Right renal cortex interstitium (tissue), 3 donors: ENCODE measurements at places on chromosomes 1 and 21. TPM values are rescaled to one million over a fixed set of nuclear protein-coding genes. Genes with fewer than 3 reads are reported as not detected.

GRCh38 chr1:232590744-232591082 is 39.2 kb downstream of the SIPA1L2 start:
- DNase-seq = no peak

DNA sequence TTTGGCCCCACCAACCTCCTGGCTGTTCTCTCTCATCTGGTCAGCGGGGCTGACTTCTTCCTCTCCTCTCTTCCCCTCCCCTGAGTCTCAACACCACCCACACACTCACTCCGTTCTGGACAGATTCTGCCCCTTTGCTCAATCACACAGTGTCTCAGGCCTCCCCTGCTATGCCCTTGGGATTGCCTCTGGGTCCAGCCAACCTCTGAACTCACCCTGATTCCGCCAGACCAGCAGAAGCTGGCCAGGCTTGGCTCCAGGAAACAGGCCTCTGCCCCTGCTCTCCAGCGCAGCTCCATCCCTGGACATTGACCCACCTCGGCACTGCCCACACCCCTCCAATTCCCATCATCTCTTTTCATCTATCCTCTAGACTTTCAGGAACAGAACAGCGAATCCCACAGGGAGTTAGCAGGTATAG is 22.1 kb downstream of the AHDC1 start:
- DNase-seq = no peak

- no peak for DNase-seq
Measured at GRCh38 chr1:201825245-201825644, 3.7 kb upstream of the IPO9 start.

- DNase-seq = no peak
Measured at GRCh38 chr21:41966872-41967621, 13.2 kb upstream of the C2CD2 start.

Gene BNIPL
- 2.5 TPM for polyA plus RNA-seq

- no peak for DNase-seq
Measured at GRCh38 chr1:54826226-54826816, 25.2 kb upstream of the TTC22 start.

DNA sequence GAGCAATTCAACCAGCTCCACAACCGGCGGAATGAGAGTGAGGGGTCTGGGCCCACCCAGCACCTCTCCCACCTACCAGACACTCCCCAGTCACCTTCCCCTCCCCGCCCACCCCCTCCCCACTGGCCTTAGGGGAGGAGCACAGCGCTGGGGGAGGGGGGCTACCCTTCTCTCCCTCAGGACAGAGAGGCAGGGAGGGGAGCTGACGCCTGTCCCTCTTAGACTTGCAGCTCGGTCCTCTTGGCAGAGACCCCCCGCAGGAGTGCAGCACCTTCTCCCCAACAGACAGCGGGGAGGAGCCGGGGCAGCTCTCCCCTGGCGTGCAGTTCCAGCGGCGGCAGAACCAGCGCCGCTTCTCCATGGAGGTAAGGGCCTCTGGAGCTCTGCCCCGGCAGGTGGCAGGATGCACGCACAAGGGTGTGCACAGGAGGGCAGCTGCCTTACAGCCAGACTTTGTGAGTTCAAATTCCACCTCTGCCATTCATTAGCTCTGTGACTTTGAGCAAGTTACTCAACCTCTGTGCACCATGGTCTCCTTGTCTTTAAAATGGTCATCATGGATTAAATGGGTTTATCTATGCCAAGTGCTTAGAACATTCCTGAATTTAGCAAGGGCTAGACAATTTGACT is 18.9 kb downstream of the CDK18 start:
- no peak for DNase-seq

DNA sequence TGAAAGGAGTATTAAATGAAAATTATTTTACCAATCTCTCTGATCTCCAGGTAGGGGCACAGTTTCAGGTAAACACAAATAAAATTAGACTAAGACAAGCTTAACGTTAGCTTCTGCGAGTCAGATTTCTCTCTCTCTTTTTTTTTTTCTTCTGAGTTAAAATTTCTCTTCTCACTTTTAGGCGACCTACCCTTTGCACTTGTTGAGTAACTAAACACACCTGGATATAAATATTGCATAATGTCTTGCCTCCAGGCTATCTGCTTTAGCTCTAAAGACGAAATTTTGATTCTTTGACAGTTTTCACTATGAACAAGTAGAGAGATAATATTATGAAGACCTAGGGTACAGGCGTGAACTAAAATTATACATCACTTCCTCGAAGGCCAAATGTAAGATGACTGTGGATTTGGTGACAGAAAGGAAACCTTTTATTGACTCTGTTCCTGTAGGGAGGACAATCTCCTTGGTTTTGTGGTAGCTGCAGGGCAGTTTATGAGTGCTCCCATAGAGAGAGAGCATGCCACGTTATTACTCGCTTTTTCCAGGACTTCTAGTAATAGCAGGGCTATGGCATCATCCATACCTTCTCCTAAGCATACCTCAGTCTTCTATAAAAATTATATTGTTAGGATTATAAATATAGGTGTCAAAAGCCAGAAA is 303.8 kb upstream of the NEGR1 start:
- no peak for DNase-seq

GRCh38 chr1:89516055-89516454 is 8.6 kb upstream of the LRRC8B start:
- DNase-seq = no peak

DNA sequence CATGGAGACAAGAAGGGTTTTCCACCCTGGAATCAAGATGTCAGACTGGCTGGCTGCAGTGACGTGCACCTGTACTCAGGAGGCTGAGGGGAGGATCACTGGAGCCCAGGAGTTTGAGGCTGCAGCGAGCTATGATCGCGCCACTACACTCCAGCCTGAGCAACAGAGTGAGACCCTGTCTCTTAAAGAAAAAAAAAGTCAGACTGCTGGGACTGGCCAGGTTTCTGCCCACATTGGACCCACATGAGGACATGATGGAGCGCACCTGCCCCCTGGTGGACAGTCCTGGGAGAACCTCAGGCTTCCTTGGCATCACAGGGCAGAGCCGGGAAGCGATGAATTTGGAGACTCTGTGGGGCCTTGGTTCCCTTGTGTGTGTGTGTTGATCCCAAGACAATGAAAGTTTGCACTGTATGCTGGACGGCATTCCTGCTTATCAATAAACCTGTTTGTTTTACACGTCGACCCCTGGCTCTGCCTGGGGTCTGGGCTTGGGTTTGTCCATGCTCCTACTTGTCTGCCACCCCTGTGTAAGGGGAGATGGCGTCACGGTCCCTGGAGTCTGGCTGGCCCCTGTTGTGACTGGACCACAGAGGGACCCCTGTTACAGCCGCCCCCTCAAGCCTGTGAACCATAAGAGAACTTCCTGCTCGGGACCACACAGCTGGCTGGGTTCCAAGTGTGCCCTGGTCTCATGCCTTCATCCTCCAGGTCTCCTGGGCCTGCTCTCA is 20.9 kb upstream of the VPS13D start:
- DNase-seq = peak; percentile 75

Gene ATP6V1G3
- polyA plus RNA-seq = 9.6 TPM

GRCh38 chr1:72938408-72938807 is 656.1 kb upstream of the NEGR1 start:
- no peak for DNase-seq

GRCh38 chr1:99544328-99544727 is 101.6 kb upstream of the PALMD start:
- no peak for DNase-seq

- DNase-seq = no peak
Measured at GRCh38 chr1:193462629-193463320, 276.4 kb upstream of the B3GALT2 start.

DNA sequence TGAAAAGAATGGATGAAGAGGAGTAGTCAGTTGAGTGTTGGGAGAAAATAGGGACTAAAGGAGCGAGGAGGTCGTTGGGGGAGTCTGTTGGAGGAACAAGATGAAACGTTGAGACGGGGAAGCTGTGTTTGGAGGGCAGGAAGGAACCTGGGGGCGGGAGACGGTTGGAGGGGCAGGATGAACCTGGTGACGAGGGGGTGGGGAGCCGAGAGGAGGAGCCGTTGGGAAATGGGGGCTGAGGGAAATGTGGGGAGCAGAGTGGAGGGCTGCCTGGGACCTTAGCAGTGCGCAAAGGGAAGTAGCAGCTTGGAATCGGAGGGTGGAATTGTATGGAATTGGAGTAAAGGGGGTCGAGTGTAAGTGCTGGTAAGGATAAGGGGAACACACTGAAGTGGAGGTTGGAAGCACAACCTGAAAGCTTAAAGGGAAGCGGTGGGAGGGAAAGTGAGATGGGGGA is 630 bp downstream of the MTF2 start:
- DNase-seq = no peak
